ENCODE measurements at places on chromosomes 2 and 18.

DNA sequence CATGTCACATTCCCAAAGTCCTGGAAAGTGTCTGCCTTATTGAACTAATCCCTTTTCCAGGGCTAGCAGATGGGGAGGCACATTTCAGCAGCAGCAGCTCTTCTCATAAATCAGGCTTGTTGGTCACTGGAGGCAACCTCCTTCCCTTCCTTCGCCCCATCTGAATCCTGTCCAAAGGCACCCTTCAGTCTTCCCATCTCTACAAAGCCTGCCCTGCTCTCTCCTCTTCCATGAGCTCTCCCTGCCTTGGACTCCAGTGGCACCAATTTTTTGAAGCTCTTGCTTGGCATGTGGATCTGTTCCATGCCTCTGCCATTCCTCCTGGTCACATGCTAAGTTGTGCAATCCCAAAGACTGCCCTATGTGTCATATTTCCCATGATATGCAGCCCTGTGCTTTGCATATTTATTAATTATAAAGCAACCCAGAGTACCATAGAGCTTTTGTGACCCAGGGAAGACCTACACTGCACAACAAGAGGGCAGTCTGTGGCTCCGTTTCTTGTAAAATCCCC lies 70.3 kb downstream of the ANTXR1 start:
- DNase-seq, result peak; percentile 67

- DNase-seq, result no peak
Measured at GRCh38 chr18:63299837-63300745, 19.5 kb downstream of the BCL2 start.

DNA sequence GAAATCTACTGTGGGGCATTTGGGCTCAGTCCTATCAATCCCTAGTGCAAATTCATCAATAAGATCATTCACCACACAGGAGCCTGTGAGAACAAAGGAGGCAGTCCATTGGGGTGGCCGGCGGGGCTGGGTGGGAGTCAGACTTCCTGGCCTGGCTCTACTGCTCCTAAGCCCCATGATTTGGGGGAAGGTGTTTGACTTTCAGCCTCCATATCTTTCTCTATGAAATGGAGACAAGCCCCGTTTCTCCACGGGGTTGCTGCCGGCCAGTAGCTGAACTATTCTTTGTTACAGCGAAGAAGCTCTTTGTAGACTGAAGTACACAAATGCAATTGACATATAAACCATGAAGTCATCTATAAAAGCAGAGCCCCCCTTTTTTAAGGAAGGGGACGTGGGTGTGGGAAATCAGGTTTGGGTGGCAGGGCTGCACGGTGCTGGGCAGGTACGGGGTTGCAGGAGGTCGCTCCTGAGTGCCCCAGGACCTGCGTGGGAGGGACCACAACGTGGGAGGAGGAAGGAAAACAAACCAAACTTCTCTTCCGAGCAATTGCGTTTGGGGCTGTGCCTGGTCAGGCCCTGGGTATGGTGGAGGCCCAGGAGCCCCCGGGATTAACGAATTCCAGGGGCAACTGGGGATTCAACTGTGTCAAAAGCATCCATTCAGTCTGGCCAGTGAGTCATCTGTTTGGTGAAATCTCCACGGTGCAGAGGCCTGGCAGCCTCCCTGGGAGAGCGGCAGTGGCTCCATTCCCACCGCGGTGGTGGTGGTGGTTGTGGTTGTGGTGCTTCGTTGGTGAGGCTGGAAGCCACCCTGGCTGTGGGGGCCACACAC lies 18.2 kb downstream of the FBLN7 start:
- DNase-seq, result peak; percentile 5

DNA sequence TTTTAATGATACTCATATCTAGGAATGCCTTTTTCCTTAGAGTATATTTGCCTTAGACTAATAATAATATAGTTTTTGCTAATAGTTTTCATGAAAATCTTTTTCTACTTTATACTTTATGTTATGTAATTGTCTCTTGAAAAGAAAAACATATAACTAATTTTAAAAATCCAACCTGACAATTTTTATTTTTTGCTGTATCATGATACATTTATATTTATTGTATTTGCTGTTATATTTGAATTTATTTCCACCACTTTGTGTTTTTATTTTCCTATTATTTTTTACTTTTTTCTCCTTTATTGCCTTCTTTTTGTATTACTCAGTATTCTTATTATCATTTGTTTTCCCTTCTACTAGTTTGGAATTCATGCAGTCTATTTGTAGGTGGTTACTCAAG lies 85.4 kb downstream of the MBD5 start:
- no peak for DNase-seq

- no peak for DNase-seq
Measured at GRCh38 chr18:3356614-3357013, 93.4 kb upstream of the TGIF1 start.
